ENCODE measurements at places on chromosomes 2 and 18. TPM values are rescaled to one million over a fixed set of nuclear protein-coding genes. Genes with fewer than 3 reads are reported as not detected.

- no peak overlapping the region for H3K27ac ChIP-seq
- DNase-seq, result no peak
- H3K4me3 ChIP-seq, result no peak overlapping the region
- H3K36me3 ChIP-seq, result no peaks in the 10 kb centered on the region
Measured at GRCh38 chr2:10084223-10084865, 4.1 kb upstream of the CYS1 start.

- H3K27me3 ChIP-seq, result no peaks in the 10 kb centered on the region
- H3K27ac ChIP-seq, result no peak overlapping the region
- no peaks in the 10 kb centered on the region for H3K4me1 ChIP-seq
- H3K36me3 ChIP-seq, result no peaks in the 10 kb centered on the region
- no peak for DNase-seq
- no peak overlapping the region for H3K4me3 ChIP-seq
Measured at GRCh38 chr2:70926042-70926441, 9.7 kb upstream of the ATP6V1B1 start.

DNA sequence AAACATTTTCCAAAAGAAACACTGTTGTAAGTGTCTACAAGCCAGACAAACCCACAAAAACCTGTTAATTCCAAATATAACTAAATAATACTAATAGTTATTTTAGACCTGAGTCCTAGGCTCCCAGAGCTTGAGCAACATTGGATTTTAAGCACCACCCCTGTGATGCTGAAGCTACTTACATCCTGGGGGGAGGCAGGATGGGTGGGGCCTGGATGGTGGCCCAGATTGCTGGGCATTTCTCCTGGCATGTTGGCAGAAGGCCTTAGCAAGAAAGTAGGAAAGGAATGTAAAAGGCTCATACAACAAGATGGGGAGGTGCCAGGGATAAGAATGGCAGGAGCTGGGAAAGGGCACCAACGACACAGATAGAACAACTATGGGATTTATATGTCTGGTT is 50.7 kb upstream of the OTX1 start:
- DNase-seq, result no peak
- no peaks in the 10 kb centered on the region for H3K36me3 ChIP-seq
- no peaks in the 10 kb centered on the region for H3K27me3 ChIP-seq
- H3K4me1 ChIP-seq, result no peaks in the 10 kb centered on the region

- no peaks in the 10 kb centered on the region for H3K27me3 ChIP-seq
- no peaks in the 10 kb centered on the region for H3K36me3 ChIP-seq
- no peak overlapping the region for H3K4me3 ChIP-seq
- H3K4me1 ChIP-seq, result no peaks in the 10 kb centered on the region
- no peak for DNase-seq
Measured at GRCh38 chr2:220296174-220296573, 668.7 kb downstream of the SLC4A3 start.

Gene CYP1B1
- total RNA-seq, result 12.2 TPM

DNA sequence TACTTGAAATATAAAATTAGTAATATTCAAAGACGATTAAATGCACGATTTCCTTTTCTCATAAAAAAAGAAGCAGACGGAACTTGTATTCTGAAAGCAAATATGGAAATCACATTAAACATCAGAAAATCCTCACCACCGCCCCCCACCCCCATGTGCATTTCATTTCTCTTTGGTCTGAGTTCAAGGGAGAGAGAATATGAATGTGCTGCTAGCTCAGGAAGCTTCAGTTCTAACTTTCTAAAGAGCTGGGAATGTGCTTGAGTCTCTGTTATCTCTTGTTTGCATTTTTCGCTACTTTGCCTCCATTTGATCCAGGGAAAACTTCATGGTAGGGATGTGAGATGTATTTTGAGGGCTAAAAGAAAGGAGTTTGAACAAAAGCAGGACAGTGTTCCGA is 143.6 kb downstream of the NEDD4L start:
- no peaks in the 10 kb centered on the region for H3K27me3 ChIP-seq
- no peak for DNase-seq
- no peaks in the 10 kb centered on the region for H3K36me3 ChIP-seq
- no peak overlapping the region for H3K4me3 ChIP-seq

GRCh38 chr2:121707920-121708361 is 28.7 kb downstream of the NIFK start:
- no peak overlapping the region for H3K27ac ChIP-seq
- DNase-seq, result peak; percentile 71
- no peak overlapping the region for H3K4me3 ChIP-seq
- H3K4me1 ChIP-seq, result no peaks in the 10 kb centered on the region
- no peaks in the 10 kb centered on the region for H3K36me3 ChIP-seq
- no peaks in the 10 kb centered on the region for H3K27me3 ChIP-seq

Gene MRPL30
- total RNA-seq, result 44.5 TPM

DNA sequence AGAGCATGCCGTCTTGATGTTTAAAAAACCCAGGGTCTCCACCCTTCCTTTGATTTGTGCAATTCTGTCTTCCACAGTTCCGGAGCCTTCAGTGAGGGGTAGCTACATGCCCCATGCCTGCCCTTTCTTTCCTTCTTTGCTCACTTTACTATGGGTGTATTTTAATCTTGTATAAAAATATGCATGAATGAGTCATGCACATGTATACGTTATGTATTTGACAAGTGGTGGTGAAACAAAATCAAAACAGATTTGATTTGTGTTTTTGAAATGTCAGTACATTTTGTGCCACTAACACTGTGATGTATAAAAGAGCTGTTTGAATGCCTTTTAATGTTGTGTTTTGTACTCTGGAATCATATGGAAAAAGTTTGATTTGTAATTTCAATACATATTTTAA is 126.5 kb downstream of the RNF144A start:
- no peaks in the 10 kb centered on the region for H3K27me3 ChIP-seq
- peaks cover 17% of the 10 kb centered on the region for H3K36me3 ChIP-seq
- H3K27ac ChIP-seq, result no peak overlapping the region

DNA sequence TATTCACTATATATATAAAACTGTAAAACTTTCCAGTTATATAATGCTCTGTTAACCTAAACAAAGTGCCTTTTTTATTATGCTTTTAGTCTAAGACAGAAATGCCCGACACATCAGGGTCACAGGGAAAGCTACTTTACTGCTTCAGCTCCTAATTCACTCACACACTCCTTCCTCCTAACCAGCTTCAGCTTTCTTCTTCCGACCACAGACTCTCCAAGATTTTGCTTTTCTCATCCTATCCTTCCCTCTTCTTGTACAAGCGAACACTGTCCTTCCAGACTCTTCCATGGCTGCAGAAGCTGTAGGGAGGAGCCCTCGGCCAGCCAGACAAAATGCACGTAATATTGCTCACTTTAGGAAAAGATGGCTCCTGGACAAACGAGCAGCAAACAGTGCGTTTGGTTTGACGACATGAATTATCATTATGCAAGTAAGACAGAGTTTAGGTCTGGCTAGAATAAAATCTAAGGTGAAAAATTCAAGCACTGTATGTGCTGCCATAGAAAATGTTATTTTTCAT is 47.5 kb upstream of the HNRNPA3 start:
- H3K36me3 ChIP-seq, result no peaks in the 10 kb centered on the region
- peak overlapping the region; percentile 36 for H3K4me3 ChIP-seq
- H3K27me3 ChIP-seq, result no peaks in the 10 kb centered on the region
- no peak for DNase-seq
- H3K27ac ChIP-seq, result peak overlapping the region; percentile 80
- H3K4me1 ChIP-seq, result peaks cover 14% of the 10 kb centered on the region
